ENCODE measurements at places on chromosomes 2 and 18.

DNA sequence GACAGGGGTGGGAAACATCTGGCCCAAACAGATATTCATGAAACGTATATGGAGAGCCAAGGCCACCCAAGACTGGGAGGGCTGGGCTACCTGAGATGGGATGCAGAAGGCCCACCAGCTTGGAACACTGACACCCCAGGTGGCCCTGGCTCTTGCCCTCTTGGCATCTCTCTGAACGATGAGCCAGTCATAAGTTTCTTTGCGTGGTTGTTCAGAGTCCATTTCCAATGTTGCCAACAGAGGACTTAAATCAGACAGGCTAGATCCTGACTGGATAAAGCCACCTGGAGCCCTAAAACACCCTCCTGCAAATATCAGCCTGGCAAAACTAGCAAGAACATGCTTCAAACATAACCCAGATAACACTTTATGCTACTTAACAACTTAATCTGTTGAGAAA lies 42.6 kb downstream of the LPIN2 start:
- no peak for DNase-seq

DNA sequence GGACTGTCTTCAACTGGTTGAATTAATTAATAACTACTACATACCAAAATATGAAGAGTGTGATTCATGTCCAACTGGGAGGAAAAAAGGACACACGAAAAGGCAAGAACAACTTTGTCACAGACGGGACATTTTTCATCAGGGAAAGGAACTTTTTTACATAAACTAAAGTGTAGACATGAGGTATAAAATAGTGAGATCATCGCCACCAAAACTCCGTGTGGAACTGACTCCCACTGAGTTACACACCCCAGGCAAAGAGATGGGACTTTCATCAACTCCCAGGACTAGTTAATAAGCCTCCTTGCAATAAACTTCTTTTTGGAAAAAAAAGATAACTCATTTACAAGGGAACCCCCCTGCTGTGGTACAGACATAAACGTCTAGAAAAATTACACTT lies 12.9 kb upstream of the NMI start:
- DNase-seq, result no peak

- no peak for DNase-seq
Measured at GRCh38 chr2:9334761-9335160, 88.6 kb downstream of the ITGB1BP1 start.

DNA sequence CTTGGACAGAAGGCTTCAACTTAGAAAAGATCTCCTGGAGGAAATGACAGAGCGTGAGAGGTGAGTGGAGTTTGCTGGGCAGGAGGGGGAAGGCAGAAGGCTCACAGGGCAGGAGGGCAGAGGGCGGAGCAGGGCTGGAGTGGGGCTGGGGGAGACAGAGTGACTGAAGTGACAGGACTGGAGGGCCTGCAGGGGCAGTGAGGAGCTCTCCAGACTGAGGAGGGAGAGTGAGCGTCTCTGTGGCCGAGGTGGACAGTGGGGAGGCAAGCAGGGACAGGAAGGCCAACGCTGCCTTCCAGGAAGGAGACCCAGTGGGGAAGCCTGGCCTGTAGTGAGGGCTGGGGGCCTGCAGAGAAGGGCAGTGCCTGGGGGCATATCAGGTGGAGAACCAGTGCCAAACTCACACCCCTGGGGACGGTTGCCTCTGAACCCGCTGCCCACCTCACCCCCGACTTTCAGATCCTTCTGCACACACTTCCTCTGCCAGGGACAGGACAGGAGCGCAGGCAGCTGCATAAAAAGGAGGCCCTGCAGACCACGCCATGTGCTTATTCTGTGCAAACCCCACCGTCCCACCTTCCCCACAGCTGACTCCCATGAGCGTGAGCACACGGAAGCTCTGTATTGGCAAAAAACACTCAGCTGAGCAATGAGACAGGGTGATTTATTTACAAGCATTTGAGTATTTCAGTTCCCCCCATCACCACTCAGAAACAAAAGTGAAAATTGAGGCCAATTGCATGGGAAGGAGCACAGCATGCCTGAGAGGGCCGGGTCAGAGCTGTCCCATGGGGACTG lies 244.3 kb downstream of the FAM210A start:
- no peak for DNase-seq

GRCh38 chr2:217402761-217403383 lies 543.0 kb upstream of the TNP1 start:
- DNase-seq, result no peak

DNA sequence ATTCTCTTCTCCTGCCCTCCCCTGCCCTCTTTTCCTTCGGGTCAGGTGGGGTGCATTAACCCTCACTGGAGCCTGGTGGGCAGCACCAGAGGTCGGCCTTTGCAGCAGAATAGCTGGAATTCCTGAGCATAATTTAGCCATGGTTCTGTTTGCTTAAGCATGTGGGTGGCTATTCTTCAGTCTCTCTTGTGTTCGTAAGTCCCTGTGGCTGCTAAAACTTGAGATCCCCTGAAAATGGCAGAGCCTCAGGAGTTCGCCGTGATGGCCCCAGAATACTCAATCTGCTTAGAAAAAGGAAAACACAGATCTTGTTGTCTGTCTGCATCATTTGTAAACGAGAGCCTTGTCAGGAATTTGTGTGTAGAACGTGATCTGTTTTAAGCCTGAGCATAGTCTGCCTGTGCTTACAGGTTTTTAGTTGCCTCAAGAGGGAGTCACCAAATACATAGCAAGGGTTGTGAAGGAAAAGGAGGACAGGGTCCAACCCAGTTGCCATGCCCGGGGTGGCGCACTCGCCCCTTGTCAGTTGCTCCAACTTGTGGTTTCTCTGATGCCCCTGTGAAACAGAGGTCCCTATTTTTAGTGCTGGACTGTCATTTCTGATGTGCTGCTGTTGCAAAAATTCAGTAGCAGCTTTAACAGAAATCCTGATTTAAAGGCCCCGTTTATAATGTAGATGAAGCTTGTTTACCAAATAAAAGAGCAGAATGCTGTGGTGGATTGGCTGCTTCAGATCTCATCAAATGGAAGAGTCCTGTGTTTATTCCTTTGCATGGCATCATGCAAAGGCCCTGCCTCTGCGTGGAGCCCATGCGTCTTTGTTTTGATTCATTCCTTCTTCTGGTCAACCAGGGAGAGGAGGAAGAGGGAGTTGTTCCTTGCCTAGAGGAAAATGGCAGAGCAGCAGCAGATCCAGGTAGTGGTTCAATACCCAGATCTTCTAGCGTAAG lies 74.8 kb downstream of the WDSUB1 start:
- DNase-seq, result no peak

DNA sequence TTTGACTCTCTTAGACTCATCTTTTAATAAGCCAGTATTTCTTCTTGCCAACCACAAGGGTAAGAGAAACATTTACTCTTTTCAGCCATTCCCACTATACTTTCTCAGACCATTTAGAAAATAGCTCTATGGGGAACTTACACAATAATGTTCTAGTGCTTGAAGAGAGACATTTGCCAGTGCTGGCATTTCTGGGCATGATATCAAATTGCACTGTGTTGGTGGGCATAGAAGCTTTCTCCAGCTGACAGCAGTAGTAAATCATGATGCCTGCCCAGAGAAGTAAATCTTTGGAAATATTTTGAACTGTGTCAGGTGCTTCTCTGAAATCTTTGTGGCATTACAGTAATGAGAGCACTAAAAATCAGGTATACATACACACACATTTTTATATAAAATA lies 346.6 kb downstream of the CBLN2 start:
- DNase-seq, result no peak

DNA sequence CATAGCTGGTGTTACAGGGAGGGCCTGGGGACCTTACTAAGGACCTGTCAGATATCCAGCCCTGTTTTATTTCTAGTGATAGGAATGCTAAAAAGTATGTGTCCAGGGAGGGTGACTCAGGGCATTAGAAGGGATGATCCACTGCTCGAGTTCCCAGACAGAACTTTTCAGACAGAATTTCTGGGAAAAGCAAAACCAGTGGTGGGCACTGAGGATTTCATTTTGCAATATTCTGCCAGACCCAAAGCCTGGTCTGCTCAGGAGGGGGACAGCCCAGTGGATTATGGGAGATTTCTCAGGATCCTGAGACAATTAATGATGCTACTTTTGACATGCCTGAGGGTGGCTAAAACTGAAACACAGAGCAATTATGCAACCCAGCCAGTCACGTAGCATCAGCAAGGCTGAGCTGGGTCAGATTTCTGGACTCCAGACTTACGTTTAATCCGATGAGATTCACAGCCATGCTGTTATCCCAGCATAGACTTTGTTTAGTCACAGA lies 4.7 kb upstream of the KCNE4 start:
- DNase-seq, result peak; percentile 78

DNA sequence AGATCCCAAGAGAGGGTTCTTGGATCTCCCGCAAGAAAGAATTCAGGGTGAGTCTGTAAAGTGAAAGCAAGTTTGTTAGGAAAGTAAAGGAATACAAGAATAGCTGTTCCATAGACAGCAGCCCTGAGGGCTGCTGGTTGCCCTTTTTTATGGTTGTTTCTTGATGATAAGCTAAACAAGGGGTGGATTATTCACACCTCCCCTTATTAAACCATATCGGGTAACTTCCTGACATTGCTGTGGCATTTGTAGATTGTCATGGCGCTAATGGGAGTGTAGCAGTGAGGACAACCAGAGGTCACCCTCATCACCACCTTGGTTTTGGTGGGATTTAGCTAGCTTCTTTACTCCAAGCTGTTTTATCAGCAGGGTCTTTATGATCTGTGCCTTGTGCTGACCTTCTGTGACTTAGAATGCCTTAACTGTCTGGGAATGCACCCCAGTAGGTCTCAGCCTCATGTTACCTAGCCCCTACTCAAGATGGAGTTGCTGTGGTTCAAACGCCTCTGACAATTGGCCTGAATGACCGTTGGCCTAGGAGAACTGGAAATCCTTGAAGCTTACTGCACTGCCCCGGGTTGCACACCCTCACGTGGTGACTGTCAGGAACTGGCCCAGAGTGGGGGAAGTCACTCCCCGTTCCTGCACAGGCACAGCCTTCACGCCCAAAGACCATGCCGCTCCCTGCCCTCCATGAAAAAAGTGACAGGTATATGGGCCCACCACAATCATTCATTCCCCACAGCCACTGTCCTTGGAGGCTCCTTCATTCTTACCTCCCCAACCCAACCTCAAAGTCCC lies 136.9 kb downstream of the SEPTIN10 start:
- DNase-seq, result no peak

- no peak for DNase-seq
Measured at GRCh38 chr2:115183144-115183543, 740.7 kb downstream of the DPP10 start.

GRCh38 chr2:68295516-68295915 lies 24.2 kb downstream of the CNRIP1 start:
- DNase-seq, result no peak

GRCh38 chr2:69227716-69228115 lies 159.3 kb downstream of the GFPT1 start:
- no peak for DNase-seq

- peak; percentile 15 for DNase-seq
Measured at GRCh38 chr2:105038383-105039061, 653 bp downstream of the MRPS9 start.

GRCh38 chr2:157875641-157876065 lies 477 bp downstream of the ACVR1 start:
- DNase-seq, result no peak

DNA sequence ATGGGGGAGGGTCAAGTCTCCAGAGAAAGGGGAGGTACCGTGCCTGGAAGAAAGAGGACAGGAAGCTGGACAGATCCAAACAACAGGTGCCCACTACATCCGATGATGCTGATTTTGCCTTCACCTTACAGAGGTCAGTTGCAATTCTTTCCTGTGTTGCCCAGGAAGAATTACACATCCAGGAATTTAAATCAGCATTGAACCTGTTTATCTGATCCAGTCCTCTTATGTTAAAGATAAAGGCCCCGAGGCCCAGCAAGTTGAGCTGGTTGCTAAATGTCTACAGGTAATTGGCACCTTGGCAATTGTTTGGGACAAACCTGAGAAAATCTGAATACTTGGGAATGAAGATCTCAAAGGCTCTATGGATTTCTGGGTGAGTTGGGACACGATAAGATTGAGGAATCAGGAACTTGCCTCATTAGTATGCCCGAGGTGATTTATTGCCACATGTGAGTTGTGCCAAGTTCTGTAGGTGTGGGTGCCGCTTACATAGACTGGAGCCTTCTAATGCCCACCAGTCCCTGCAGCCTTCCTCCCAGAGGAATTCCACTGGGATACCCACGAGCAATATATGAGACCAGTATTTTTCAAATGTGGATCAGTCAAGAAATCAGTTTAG lies 6.9 kb upstream of the CNNM4 start:
- no peak for DNase-seq

GRCh38 chr2:217794133-217794986 lies 208.4 kb downstream of the TNS1 start:
- peak; percentile 19 for DNase-seq

DNA sequence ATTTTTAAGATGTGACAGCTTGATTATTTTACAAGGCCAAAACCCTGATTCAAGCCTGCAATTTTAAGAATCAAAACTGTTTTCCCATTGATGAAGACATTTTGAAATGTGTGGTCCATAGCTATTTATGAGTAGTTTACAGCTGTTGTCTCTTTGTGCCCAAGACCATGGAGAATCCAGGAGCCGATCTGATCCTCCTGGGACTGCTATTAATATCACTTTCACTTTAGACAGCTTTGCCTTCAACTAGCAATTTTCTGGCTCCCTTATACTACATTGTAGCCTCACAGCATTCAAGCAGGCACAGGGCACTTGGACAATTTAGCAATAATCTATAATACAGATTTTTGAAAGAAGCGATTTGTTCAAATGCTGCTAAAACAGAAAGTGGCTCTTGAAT lies 172.9 kb downstream of the SLC8A1 start:
- DNase-seq, result peak; percentile 93

- DNase-seq, result no peak
Measured at GRCh38 chr18:44039826-44040225, 640.9 kb upstream of the SETBP1 start.

DNA sequence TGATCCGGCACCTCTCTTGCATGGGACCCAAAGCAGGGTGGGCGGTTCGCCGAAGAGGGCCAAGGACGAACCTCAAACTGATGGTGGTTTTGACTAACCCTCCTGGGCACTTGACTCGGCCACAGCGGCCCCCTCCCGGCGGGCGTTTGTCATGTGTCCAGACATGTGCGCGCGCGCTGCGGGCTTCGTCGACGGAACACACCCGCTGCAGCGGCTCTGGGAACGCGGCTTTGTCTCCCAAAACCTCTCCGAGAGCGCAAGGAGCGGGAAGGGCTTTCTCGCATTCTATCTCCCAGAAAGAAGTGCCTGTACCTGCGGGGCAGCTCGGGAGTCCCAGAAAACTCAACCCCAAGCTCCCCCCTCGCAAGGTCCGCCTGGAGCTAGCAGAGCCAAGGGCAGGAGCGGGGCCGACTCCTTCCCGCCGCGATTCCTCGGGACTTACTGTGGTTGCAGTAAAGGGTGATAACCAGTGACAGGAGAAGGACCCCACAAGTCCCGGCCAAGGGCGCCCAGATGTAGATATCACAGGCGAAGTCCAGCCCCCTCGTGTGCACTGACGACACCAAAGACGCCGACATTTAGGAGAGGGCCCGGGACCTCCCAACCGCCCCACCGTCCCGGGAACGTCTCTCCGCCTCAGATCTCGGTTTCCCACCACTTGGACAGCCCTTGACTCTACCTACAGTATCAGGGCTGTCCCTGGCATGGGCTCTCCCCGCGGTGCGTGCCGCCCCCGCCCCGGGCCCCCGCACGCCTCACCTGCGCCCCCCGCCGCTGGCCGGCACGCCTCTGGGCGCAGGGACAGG lies 1.6 kb downstream of the CD8A start:
- no peak for DNase-seq

- no peak for DNase-seq
Measured at GRCh38 chr18:49025767-49026500, 75.2 kb upstream of the SMAD7 start.

GRCh38 chr18:26436176-26437051 lies 111.9 kb downstream of the KCTD1 start:
- DNase-seq, result peak; percentile 76

- no peak for DNase-seq
Measured at GRCh38 chr2:5736050-5736449, 43.9 kb downstream of the SOX11 start.

Data from LHCN-M2 (cell line).